NCI-H510A (cell line): ENCODE measurements at places on chromosomes 2 and 18.

GRCh38 chr2:82790206-82791021 is 1668.7 kb downstream of the SUCLG1 start:
- peak; percentile 36 for DNase-seq

GRCh38 chr2:44186810-44187209 is 18.1 kb downstream of the PPM1B start:
- no peak for DNase-seq

DNA sequence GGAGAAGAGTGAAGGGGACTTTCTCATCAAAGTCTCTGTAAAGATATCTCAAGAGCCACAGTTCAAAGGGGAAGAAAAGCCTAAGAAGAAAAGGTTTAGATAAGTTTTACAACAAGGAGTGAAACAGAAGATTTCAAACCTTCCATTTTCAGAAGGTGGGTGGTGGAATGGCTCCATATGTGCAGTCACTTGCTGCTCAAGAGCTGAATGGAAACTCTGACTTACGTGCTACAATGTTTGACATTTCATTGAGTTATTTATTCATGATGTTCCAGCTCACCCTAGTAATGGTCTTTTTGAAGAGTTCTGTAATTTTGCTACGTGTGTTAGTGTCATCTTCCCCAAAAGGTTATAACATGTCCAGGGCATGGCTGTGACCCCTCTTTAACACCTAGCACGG is 21.7 kb downstream of the LCT start:
- DNase-seq = no peak

GRCh38 chr18:941331-941730 is 36.7 kb downstream of the ADCYAP1 start:
- no peak for DNase-seq

- DNase-seq = no peak
These were observed 259.8 kb upstream of the CXCR4 start for GRCh38 chr2:136377423-136378382.

DNA sequence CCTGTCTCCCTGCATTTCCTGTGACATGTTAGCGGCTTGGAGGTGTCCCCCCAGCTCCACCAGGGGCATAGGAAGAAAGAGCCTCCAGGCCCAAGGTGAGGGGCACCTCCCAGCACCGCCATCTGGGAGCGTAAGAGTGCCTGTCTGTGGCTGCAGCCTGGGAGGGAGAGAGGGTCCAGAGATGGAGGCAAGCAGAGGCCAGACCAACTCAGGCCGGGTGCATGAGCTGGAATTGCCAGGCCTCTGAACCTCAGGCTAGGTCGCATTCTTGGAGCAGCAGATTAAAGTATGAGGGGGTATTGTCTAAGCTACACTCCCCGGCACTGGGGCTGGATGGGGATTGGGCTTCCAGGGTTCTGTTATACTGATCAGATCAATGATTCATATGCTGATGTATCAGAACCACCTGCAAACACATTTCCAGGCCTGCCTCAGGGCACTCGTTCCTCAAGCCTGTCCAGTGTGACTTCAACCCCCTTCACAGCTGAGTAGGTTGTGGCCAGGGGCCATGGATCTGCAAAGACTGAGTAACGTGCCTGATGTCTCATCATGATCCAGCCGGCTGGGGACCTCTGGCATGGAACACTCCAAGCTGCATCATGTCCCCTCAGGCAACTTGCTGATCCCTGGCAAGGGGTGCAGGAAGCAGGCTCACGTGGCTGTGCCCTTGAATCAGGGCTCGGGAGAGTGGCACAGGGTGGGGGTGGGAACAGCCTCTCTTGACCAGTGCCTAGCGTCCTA is 73.2 kb downstream of the HS1BP3 start:
- DNase-seq = no peak

DNA sequence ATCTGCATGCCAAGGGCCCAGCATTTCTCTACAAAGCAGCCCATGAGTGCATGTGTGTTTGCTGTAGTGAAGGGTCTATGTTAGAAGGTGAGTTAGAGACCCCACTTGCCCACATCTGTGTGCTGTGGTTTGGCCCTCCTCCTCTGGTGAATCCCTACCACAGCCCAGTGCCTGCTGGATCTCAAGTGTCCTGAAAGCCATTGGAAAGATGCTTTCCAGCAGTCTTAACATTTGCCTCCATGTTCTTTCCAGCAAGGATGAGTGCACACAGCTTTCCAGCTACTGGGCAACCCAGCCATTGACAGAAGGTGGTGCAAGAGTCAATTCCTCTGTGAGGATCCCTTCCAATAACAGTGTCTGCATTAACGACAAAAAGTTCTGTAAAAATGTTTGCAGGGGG is 13.6 kb downstream of the CRIM1 start:
- no peak for DNase-seq

- DNase-seq = peak; percentile 54
These were observed 5.2 kb downstream of the TMEM127 start for GRCh38 chr2:96260387-96261260.
